Daoy (cell line): ENCODE measurements at places on chromosomes 7 and 10. TPM values are rescaled to one million over a fixed set of nuclear protein-coding genes. Genes with fewer than 3 reads are reported as not detected.
A peak's percentile ranks its signal among the peaks of the same experiment; 100 is the strongest.

- no peak for DNase-seq
Observed at GRCh38 chr7:2610466-2610865, 21.3 kb upstream of the TTYH3 start.

- DNase-seq, result no peak
Observed at GRCh38 chr10:93080350-93081046, 6.8 kb downstream of the CYP26A1 start.

GRCh38 chr10:5512881-5513612 lies 11.7 kb upstream of the CALML3 start:
- no peak for DNase-seq

GRCh38 chr7:120742372-120742771 lies 115.6 kb downstream of the TSPAN12 start:
- no peak for DNase-seq

DNA sequence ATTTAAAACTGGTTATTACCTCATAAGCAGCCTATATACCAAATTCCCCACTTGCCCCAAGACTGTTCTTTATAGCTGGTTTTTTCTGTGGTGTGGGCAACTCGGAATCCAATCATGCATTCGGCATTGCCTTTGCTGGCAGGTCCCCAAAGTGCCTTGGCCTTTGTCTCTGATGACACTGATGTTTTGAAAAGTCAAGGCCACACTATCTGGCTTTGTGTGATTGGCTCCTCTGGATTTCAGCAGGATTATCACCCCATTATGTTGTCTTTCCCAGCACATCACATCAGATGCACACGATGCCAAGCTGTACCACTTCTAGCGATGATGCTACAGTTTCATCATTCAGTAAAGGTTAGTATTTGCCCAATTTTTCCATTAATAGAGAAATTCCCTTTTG lies 97.7 kb downstream of the USP6NL start:
- DNase-seq, result no peak

DNA sequence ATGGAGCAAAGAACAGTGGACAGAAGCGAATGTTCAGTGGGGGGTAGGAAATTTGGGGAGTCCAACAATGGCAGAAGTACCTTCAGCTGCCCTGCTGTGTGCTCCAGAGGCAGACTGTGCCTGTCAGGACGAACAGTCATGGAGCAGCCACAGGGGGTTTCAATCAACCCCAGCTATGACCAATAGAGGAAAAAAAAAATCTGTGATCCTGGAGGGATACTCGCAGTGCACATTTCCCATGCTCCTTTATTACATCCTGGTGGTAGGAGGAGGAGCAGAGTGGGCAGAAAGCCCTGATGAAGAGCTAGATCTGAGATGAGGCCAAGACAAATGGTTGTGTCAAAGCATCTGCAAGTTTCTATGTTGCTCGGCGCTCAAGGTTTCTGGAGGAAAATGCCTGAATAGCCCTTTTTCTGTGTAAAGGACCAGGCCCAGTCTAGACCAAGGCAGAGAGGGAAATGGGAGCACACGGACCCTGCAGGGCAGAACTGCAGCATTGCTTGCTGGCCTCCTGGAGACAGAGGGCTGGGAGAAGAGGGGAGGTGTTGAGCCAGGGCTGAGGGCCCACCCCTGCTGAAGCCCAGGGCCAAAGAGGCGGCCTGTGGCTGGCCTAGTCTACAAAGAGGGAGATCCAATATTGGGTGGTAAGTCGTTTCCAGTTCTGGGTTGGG lies 201.5 kb downstream of the GRID1 start:
- no peak for DNase-seq

DNA sequence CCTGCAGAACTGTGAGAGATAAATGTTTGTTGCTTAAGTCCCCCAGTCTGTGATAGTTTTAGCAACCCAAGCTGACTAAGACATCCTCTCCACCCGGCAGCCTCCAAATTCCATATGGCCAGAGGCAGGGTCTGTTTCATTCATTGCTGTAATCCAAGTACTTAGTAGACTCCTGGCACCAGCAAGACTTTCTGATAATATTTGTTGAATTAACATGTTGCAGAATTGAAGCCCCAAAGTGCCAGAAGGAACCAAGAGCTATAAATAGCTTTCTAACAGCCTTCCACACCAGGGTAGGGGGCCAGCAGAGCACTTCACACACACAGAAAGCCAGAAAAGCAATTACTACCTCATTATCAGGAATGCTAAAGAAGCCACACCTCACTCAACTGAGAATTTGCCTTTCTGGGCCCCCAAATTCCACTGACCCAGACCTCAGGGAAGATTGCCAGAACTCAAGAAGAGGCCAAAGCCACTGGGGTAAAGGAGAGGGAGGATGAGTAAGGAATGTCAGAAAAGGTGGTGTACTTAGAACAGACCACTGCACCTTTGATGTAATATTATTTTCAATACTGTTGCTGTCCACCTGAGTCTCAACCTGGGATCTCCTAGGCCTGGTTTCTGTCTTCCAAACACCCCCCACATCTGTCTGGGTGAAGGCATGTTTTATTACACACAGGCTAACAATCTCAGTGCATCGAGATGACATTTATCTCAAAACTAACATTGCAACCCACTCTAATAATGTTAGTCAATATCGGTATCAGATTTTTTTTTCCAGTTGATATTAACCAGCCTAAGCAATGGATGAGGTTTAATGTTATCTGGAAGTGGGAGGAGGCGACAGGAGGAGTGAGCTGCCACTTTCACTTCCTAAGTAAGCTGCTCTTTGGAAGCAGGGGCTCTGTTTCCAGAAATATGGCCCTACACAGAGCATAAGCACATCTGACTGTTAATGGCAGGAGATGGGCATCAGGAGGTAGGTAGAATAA lies 5.5 kb downstream of the NOD1 start:
- peak; percentile 49 for DNase-seq

GRCh38 chr7:130273081-130273932 lies 6.6 kb downstream of the CPA2 start:
- no peak for DNase-seq

VWDE gene
- 0.42 and 0.97 TPM in 2 replicates for total RNA-seq

CADPS2 gene
- total RNA-seq, result 12.2 and 15.1 TPM in 2 replicates

GARIN1A gene
- total RNA-seq, result 0.74 and 0.80 TPM in 2 replicates

ADAM12 gene
- total RNA-seq, result 33.8 and 59.9 TPM in 2 replicates
